ENCODE measurements at places on chromosomes 3 and 15. TPM values are rescaled to one million over a fixed set of nuclear protein-coding genes. Genes with fewer than 3 reads are reported as not detected.

PLSCR2 gene
- total RNA-seq, result not detected

ACAD11 gene
- total RNA-seq, result 52.1 TPM

MYH15 gene
- not detected for total RNA-seq

BCHE gene
- 0.52 TPM for total RNA-seq

ZBTB47 gene
- total RNA-seq, result 20.4 TPM

CLDN1 gene
- total RNA-seq, result 33.3 TPM

HCLS1 gene
- total RNA-seq, result 17.1 TPM

CCDC174 gene
- total RNA-seq, result 17.8 TPM

LINGO1 gene
- total RNA-seq, result 0.99 TPM

SMCO1 gene
- not detected for total RNA-seq

LTK gene
- not detected for total RNA-seq

LDHAL6B gene
- total RNA-seq, result not detected

AADACL2 gene
- total RNA-seq, result not detected

TAGLN3 gene
- 0.52 TPM for total RNA-seq

PAK6 gene
- total RNA-seq, result 22.4 TPM

P2RY14 gene
- total RNA-seq, result not detected

TGM5 gene
- not detected for total RNA-seq

CDHR4 gene
- total RNA-seq, result 0.26 TPM

ZDHHC23 gene
- total RNA-seq, result 7.0 TPM

MYO5C gene
- total RNA-seq, result 76.8 TPM

ERC2 gene
- 4.0 TPM for total RNA-seq

TGFBR2 gene
- 91.8 TPM for total RNA-seq

CPNE9 gene
- total RNA-seq, result not detected

SLC9C1 gene
- total RNA-seq, result not detected

FBXL22 gene
- total RNA-seq, result not detected

GABRG3 gene
- total RNA-seq, result not detected

CYP11A1 gene
- 0.26 TPM for total RNA-seq

SRP14 gene
- total RNA-seq, result 122 TPM

MASP1 gene
- 2.3 TPM for total RNA-seq

KNG1 gene
- total RNA-seq, result not detected

EPHB3 gene
- total RNA-seq, result 10.1 TPM

TRIM71 gene
- total RNA-seq, result not detected

SLITRK3 gene
- not detected for total RNA-seq
